ENCODE measurements at places on chromosomes 2 and 18.

- no peak for DNase-seq
Observed at GRCh38 chr2:212998626-212999359, 152.6 kb downstream of the IKZF2 start.

DNA sequence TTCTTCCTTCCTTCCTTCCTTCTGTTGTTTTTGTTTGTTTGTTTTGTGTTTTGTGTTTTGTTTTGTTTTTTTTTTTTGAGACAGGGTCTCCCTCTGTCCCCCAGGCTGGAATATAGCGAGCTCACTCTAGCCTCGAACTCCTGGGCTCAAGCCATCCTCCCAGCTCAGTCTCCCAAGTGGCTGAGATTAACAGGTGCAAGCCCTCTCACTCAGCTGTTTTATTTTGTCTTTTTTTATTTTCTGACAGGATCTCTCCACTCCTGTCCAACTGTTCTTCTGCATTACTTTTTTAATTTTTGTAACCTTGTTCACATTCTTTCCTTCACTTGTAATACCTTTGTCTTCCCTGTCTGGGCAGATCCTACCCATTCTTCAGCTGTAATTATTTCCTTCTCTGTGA lies 23.6 kb downstream of the MAP3K20 start:
- no peak for DNase-seq

DNA sequence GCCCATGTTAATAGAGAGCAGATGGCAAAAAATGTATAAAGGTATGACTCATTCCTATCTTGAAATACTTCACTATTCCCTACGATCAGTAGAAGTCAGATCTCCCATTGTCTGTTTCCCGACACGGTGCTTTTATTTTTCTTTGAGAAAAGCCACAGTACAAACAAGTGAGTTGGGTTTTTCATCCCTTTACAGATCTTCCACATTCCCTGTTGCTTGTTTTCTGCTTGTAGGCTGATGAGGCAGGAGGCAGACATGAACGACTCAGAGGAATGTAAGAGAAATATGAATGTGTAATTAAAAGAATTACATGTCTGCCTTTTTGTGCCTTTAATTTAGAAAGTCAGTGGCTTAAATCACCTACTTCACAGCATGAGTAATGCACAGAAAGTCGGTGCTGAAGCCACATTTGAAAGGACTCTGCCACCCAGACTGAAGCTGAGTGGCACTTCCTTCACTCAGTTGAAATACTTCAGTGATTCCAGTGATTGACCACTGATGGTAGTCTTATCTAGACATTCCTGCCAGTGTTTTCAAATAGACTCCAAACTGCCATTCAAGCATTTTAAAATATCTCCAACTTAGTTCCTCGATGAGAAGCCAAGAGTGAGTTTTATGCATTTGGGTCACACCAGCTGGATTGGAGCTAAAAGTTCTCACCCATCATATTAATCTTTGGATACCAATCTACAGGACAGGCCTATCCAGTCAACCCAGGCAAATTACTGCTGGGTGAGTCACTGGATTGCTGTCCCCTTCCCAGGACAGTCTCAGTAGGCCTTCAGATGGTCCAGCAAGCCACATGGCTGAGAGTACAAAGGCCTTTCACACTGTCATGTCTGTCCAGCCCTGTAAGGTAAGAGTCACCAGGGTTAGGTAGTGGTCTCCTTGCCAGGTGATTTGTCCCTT lies 79.0 kb downstream of the COLEC12 start:
- no peak for DNase-seq

GRCh38 chr2:207930747-207931146 lies 94.6 kb downstream of the PLEKHM3 start:
- no peak for DNase-seq

GRCh38 chr2:161028581-161028980 lies 131.6 kb upstream of the TANK start:
- DNase-seq: no peak

DNA sequence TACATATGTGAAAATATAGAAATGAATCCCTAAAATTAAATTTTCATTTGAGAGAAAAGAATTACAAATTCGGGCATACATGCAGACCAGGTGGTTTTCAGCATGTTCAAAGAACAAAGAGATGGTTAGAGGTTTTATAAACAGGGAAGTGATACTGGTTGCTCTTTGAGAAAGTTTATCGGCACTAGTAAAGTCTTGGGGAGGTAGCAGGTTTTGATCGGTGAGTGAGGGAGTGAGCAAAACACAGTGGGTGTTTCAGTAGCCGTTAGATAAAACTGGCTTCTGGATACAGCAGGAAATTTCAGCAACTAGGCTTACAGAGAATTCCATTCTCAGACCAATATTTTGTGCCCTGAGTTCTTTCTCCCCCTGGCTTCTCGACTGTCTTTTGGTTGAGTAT lies 51.1 kb downstream of the DSC3 start:
- peak; percentile 27 for DNase-seq

DNA sequence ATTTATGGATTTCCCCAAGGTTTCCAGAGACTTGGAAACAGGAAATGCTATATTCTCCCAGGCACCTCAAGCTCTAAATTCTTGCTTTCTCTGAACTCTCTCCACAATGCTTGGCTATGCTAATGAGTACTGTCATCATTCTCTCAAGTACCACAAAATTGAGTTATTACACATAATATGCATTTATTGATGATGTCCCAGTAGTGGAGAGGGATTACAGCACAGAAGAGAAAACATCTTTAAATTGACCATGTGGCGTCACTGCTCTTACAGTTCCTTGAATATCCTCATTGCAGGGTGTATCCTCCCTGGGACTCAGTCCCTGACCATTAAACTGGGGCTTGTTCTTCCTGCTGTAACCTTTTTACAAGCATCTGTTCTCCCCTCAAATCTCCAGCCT lies 681.1 kb upstream of the FANCL start:
- DNase-seq: no peak

- DNase-seq: no peak
Observed at GRCh38 chr2:179247318-179248023, 17.2 kb downstream of the SESTD1 start.

GRCh38 chr18:58355243-58355642 lies 273.6 kb downstream of the ALPK2 start:
- no peak for DNase-seq

DNA sequence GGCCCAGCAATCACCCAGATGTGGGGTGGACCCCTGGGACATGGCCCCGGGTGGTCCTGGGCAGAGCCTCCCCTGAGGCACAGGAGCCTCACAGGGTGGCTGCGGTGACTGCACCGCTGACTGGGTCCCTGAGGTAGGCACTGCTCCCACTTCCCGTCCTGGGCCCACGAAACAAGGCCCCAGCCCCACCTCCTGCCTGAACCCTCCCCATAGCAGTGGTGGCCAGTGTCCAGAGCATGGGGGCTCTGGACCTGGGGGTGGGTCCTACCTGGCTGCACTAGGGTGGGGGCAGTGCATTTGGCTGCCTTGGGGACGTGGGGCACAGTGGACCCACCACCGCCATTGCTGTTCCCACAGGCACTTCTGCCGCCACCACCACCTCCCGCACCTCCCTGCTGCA lies 39.4 kb downstream of the TDRD15 start:
- DNase-seq: no peak

DNA sequence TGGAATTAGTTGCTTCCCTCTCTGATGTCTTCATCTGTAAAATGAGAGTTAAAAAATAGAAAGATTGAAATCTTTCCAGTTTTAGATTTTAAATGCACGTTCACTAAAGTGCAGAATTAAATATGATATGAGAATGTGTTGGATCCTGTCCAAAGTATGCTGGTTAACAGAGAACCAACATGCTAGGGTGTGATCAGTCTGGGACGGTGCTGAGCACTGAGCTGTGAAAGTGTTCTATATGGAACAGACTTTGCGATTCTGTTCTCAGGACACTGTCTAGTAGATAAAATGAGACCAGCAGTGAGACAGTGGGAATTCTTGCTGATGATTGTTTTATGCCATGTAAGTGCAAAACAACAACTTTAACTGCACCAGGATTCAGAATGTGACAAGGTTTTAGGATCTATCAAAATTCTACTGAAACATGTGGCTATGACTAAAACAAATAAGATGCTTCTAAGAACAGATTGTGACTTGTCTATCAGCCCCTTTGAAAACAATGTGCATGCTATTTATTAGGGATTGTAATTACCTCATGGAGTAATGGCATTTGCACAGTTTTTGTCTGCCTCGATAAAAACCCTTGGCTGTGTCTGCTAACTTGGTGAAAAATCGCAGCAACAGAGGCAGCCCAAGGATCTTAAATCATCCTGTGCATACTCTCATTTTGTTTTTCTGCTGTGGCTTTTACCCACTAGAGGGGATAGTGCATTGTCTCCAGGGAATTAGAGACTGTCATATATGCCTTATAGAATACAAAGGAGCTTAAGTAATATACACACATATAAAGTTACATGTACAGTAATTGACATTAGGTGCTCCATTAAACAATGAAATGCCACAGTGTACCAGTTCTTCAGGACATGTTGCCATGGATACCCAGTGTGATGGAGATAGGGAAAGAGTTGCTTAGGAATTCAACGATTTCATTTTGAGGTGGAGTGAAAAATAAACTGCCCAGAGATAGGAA lies 55.1 kb downstream of the MAP3K20 start:
- DNase-seq: no peak

- DNase-seq: no peak
Observed at GRCh38 chr18:1846640-1847039, 724.7 kb downstream of the METTL4 start.

DNA sequence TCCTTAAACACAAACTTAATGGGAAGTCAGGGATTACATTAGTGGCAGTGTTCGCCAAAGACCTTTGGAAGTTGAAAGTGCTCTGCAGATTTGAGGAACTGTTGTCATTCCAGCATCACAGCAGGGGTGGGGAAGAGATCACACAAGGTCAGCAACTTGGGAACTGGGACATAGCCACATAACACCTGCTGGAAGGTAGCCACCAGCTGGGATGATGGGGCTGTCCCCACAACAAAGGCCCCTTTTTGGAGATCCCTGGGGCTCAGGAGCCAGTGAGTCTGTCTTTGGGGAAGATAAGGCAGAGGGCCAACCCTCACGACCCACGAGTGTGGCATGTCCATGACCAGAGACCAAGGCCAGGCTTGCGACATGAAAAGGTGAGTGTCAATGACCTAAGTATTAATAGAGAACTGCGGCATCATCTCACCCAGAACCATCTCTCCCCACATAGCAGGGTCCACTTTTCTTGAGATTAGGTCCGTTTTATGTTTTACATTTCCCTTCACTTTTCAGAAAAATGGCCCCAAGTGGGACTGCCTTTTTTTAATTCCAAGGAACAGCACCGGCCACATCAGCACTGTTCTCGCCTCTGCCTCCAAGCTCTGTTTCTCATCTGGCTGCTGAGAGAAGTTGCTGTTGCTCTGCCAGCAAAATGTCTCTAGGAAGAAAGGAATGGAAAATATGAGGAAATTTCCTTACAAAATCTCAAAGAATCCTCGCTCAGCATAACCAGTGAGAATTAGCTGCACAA lies 106.9 kb downstream of the GFPT1 start:
- DNase-seq: no peak

- DNase-seq: no peak
Observed at GRCh38 chr2:43421194-43421593, 174.6 kb downstream of the THADA start.

- DNase-seq: no peak
Observed at GRCh38 chr2:176419591-176420071, 150.4 kb downstream of the MTX2 start.

DNA sequence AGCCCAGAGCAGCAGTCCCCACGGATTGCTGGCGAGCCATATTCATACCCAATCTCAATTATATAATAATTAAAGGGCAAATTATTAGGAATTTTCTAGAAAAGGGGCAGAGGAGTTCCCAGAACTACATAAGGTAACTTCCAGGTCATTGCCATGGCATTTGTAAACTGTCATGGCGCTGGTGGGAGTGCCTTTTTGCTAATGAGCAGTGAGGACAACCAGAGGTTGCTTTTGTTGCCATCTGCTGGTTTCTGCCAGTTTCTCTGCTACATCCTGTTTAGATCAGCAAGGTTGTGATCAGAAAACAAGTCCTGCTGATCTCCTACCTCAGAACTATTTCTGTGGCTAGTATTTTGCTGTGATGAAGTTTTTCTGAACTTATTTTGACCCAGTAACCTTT lies 159.8 kb upstream of the PIEZO2 start:
- no peak for DNase-seq

- no peak for DNase-seq
Observed at GRCh38 chr2:182101263-182101662, 115.6 kb downstream of the PPP1R1C start.

DNA sequence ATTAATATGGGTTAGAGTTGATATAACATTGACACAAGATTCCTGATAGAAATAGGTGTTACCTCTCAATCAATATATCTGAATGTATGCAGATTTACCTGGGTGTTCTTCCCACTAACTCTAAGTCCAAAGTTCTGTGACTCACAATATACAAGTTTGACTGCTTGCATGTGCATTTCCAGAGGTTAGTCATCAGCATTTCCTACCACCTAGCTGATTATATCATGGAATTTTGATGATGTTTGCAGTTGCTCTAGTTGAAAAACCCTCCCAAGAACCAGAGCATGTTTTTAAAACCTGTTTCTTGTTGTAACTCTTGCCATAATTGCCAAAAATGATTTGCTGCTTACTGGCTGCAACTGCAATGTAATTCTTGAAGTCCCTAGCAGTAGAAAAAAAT lies 15.0 kb upstream of the DSG1 start:
- no peak for DNase-seq

- no peak for DNase-seq
Observed at GRCh38 chr2:218694405-218695145, 16.1 kb upstream of the TTLL4 start.

- DNase-seq: no peak
Observed at GRCh38 chr2:238979636-238980035, 131.8 kb downstream of the TWIST2 start.

- DNase-seq: no peak
Observed at GRCh38 chr18:36315736-36316135, 18.2 kb downstream of the FHOD3 start.

DNA sequence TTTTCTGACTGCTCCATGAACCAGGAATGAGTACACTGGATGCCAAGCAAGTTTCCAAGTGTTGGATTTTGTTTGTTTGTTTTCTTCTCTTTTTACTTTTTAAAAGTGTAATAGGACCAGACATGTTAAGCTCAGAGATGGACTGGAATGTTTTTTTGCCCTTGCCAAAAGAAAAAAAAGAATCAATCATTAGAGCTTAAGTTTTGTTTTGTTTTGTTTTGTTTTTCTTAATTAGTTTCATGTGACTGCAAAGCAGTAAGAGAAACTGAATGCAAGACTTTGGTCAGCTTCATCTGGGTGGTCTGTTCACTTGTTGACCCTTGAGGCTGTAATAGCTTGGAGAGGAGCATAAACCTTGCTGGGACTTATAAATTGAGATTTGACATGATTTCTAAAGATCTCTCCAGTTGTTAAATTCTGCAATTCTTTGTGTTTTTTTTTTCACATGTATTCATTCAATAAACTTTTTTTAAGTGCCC lies 42.4 kb upstream of the SLC1A4 start:
- DNase-seq: no peak

GRCh38 chr18:70578480-70578879 lies 289.6 kb downstream of the SOCS6 start:
- no peak for DNase-seq
